Non-pigmented ciliary epithelial cell (primary cell): ENCODE measurements at places on chromosomes 1 and 21.
A peak's percentile ranks its signal among the peaks of the same experiment; 100 is the strongest.

- no peak for DNase-seq
These were observed 505.1 kb upstream of the USP24 start for GRCh38 chr1:55720261-55720660.

GRCh38 chr1:212628046-212628445, 19.5 kb downstream of the ATF3 start:
- no peak for DNase-seq

- no peak for DNase-seq
These were observed 26.0 kb downstream of the S1PR1 start for GRCh38 chr1:101262630-101263348.

DNA sequence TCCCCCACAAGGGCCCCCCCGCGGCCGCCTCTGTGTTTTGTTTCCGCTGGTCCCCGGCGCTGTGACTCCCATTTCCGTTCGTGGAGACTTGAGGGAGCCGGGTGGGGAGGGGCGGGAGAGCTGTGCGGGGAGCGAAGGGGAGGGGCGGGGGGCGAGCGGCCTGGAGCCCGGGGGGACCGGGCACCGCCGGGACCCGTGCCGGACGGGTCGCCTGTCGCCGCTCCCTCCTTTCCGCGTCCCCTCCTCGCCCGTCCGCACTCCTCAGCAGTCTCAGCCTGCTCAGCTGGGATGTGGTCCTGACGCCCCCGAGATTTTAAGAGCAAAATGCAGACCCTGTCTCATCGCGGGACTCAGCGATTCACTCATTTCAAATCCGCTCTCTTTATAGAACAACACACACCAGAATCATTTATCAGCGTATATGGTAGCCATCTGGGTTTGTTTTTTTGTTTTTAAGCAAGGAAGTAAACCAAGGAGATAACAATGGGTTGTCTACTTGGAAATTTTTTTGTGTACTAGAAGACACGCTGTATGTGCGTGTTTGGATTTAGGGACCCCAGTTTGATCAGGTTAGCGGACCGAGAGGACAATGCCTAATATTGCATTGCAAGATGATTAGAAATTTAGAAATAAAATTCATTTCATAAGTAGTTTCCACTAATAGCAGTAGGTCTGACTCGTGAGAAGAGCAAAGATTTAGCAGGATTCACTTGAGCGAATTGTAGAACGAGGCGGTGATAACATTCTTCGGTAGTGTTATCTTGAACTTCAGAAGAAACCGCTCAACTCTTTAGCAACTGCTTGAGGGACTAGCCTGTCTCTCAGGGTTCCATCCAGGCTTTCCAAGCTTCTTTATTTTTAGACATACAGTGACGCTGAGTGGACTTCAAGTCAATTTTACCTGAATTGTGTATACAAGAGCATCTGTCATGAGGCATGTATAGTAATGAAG, 1.1 kb downstream of the GABPA start:
- DNase-seq = no peak

DNA sequence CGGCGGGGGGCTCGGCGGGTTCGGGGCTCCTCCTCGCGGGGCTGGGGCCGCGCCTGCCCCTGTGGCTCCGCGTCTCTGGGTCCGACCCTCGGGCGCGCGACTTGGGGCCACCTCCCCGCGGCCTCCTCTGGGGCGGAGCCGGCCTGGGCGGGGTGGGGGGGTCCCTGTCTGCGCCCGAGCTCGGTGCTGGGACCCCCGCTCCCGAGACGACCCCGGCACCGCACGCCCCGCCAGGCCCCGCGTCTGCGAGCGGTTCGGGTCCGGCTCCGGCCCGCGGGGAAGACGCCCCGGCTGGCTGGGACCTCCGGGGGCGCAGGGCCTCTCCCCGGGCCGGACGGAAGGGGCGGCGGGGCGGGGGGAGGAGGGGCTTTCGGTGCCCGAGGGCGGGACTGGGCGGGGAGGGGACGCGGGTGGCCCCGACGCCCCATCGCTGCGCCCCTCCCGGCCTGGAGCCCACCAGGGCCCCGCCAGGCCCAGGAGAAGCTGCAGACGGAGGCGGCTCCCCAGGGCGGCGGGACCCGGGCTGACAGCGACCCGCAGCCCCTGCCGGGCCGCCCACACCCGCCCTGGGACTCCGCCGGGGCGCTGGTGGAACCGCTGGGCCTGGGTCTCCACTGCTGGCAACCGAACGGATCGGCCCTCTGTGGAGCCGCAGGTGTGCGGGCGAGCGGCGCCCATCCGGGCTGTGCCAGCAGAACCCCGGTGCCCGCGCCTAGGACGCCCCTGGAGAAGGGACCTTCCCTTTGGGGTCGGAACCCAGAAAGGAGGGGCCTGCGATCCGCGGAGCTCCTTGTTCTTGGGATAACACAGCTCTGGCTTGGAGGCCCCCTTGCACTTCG, 610 bp downstream of the COL6A2 start:
- DNase-seq = no peak

DNA sequence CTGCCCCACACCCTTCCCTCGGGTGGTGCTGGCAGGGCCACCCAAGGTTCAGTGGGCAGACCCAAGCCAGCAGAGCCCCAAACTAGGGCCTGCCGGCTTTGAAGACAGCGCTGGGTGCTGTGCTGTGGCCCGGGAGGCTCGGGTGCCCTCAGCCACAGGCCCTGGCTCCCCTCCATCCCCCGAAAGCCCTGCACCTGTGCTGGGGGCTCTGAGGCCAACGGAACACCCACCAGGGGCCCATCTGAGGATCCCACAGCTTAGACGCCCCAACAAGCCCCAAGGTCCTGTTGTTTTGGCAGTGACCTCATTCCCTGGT, 8.6 kb downstream of the ITGB2 start:
- DNase-seq = no peak

DNA sequence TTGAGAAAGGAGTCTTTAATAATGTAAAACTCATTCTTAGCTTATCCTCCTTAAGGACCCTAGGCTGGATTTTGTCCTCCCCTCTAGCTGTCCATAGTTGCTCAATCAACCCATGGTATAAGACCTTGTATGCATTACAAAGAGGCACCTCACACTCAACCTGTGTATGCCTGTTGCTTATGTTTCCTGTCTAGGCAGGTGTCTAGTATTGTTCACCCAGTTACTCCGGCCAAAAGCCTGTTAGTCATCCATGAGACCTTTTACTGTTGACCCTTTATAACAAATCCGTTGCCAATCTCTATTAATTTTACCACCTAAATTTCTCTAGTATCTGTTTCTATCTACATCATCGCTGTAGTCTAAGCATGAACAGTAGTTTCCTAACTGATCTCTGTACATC, 3.7 kb downstream of the LYPLAL1 start:
- DNase-seq = no peak

DNA sequence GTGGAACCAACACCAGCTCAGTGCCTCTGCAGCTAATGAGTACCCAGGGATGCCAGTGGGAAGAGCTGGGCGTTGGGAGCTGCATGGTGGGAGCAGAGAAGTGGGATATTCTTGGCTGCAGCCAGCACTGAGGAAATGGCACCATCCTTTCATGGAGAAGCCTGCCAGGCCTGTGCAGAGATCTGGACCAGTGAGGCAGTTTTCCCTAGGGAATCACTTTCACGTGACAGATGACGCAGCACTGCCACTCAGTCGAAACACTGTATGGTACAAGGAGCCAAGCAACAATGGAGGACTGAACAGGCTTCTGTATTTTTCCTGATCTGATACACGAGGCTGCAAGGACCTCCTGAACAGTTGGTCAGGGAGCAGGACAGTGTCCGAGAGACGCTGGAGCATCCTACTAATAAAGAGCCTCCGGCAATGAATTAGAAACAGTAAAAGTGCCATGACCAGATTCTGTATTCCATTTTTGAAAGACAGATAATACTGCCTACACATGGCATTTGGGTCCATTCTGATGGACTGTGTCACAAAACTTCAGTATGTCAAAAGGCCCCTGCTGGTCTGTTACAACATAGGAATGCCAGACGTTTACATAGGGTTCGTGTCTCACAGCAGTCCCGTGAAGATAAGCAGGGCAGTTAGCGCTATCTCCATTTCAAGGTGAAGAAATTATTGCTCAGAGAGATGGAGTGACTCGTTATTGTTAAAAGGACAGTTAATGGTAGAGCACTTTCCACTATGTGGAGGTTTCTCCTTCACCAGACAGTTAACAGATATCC, 44.0 kb upstream of the LMO4 start:
- DNase-seq = no peak

DNA sequence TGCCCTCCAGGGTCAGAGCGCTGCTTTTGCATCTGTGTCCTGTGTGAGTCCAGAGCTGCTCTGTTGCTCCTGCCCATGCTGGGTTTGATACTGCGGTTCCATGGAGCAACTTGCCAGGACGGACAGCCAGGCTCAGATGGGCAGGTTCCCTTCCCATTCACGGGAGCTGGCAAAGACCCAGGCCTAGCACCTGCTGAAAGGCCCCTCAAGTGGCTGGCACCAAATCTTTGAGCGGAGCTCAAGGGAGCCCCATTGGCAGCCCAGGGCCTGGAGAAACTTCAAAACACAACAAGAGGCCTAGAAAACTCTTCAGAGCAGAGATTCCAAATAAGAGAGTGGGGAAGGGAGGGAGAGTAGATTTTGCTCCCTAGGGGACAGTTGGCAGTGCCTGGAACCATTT, 97.2 kb downstream of the ACTL8 start:
- DNase-seq = no peak

GRCh38 chr1:210218047-210218446, 14.5 kb upstream of the SERTAD4 start:
- DNase-seq = no peak

DNA sequence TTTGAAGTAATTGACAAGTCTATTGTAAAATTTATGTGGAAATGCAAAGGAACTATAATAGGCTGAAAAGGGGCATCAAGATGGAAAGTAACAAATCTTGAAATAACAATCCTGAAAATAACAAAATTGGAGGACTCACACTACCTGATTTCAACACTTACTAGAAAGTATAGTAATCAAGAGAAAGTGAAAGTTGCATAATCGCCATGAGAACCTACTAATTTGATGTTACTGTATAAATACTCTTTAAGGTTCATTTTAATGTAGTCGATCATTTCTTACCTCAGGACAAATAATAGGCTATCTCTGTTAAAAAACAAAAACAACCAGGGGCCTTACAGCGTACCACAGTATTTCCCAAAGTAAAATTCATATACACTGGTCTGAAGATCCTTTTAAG, 71.7 kb downstream of the EDEM3 start:
- DNase-seq = no peak

DNA sequence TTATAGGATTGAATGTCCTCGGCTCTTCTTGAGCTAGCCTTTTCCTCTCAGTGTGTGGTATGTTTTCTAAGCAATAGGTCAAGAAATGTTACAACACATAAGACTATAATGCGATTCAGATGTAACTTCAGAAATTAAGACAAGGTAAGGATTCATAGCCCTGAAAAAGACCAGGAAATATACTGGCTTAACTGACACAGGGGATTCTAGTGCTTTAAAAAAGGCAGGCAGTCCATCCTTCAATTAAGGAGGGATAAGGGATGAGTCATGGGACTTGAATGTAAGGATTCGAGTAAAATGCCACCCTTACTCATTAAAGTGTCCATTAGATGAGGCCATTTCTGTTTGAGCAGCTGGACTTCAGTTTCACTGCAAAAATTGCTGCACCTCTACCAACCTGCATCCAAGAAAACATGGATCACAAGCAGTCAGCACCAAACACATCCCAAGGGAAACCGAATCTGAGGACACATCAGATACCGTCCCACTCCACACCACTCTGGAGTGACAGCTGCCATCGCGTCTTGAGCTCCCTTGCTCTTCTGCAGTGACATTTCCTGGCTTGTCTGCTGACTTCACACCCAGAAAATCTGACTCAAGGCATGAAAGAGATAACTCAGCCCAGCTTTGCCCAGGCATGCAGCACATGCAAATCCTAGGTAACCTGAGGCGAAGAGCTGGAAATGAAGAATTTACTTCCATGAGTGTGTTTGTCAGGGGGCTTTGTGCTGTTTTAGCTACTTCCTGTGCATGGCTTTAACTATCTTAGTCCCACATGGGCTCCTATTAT, 37.8 kb downstream of the NGF start:
- DNase-seq = no peak

DNA sequence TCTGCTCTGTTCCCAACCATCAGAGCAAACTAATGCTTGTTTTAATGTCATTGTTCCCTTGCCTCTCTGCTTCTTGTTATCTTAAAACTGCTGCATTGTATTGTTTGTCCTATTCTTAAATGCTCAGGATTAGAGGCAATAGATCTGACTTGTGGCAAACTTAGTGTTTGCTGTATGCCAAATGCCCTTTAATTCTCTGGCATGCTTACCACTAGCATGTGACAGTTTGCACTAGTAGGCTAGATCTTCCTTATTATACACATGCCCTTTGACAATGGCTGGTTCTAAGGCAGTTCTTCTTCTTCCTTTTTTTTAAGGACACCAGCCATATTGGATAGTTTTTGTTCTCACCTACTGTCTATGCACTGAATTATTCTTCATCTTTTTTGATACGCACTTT, 30.1 kb downstream of the PALMD start:
- DNase-seq = no peak

DNA sequence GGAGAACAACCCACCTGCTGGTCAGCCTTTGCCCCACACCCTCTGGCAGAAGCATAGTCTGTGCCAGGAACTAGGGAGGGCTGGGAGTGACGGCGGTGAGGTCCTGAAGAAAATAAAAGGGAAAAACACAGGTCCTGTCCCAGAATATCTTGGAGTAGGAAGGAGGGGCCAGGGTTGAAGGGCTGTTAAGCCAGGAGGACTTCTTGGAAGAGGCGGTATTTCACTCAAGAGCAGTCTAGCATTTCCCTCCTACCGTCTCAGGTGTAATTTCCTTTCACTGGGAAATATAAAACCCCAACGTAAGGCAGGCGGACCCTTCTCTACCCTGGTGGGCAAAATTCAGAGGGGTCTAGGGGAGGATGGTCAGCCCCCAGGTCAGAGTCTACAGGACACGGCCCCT, 72.7 kb upstream of the TTC34 start:
- DNase-seq = no peak

- peak; percentile 52 for DNase-seq
These were observed 15.9 kb downstream of the ZMYND12 start for GRCh38 chr1:42439940-42440339.

- DNase-seq = no peak
These were observed 401.5 kb downstream of the VAV3 start for GRCh38 chr1:107563441-107563840.

GRCh38 chr1:73104749-73105148, 822.4 kb upstream of the NEGR1 start:
- no peak for DNase-seq

- DNase-seq = no peak
These were observed 158.9 kb downstream of the PRDM16 start for GRCh38 chr1:3227893-3228292.

GRCh38 chr1:92968138-92969032, 7.1 kb upstream of the DIPK1A start:
- DNase-seq = no peak

- DNase-seq = no peak
These were observed 265.1 kb upstream of the NEGR1 start for GRCh38 chr1:72547412-72547811.

GRCh38 chr1:211281320-211282022, 22.3 kb downstream of the RCOR3 start:
- DNase-seq = no peak

- no peak for DNase-seq
These were observed 629 bp downstream of the TAF5L start for GRCh38 chr1:229625071-229625914.

GRCh38 chr1:3846541-3846940, 10.5 kb downstream of the CEP104 start:
- no peak for DNase-seq
